ENCODE measurements at places on chromosomes 1 and 21.

GRCh38 chr1:197268012-197268411 is at the start of gene CRB1:
CRB1 (plus strand) TSS chr1:197268252; CDS start chr1:197268413, 161 bp downstream.
- no peak for DNase-seq

DNA sequence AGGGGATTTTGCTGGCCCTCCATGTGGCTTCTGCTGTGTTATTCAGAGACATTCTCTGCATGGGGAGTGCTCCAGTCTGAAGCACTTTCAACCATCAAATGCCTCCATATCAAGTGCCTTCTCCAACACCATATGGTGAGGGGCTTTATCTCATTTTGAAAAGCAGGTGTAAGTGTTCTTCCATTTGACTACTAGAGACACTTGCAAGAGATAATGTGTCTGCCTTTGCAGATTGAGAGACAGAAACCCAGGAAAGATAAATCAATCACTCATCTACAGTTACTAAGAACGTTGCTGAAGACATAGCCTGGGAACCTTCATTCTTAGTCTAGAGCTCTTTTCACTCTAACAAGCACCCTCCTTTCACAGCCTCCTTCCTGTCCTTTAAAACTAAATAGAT is 29.5 kb upstream of the REG4 start:
- no peak for DNase-seq

- DNase-seq, result no peak
Measured at GRCh38 chr1:236025836-236026235, 39.1 kb downstream of the NID1 start.

DNA sequence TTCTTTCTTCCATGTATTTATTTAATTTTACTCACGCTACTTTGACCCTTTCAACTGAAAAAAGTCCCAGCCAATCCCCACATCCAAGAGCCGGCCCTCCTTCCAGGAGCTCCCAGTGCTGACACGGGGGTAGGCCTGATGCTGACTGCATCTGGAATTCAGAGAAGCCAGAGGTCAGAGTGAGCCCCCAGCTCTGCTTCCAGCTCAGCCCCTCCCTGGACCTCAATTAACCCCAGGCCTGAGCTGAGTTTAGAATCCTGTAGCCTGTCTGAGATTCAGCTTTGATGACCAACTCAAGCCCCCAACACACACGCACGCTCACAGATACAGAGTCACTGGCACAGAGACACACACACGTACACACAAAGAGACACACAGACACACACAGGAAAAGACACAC is 247.9 kb downstream of the NPHP4 start:
- DNase-seq, result no peak

DNA sequence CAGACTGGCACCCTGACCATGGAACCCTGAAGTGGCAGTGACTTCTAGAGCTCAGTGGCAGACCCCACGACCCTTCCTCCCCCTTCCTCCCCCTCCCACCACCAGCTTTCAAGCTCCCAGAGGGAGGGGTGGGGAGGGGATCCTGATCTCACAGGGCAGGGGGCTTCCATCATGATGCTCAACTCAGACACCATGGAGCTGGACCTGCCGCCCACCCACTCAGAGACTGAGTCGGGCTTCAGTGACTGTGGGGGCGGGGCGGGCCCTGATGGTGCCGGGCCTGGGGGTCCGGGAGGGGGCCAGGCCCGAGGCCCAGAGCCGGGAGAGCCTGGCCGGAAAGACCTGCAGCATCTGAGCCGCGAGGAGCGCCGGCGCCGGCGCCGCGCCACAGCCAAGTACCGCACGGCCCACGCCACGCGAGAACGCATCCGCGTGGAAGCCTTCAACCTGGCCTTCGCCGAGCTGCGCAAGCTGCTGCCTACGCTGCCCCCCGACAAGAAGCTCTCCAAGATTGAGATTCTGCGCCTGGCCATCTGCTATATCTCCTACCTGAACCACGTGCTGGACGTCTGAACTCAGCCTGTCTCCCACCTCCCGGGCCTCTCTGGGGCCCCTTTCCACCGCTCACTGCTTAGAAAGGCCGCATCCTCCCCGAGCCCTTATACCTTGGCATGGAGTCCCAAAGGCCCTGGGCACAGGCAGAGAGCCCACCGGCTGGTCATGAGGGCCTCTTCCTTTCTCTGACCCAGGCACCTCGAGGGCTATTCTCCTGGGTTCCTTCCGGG is 3.9 kb downstream of the NHLH1 start:
- no peak for DNase-seq

DNA sequence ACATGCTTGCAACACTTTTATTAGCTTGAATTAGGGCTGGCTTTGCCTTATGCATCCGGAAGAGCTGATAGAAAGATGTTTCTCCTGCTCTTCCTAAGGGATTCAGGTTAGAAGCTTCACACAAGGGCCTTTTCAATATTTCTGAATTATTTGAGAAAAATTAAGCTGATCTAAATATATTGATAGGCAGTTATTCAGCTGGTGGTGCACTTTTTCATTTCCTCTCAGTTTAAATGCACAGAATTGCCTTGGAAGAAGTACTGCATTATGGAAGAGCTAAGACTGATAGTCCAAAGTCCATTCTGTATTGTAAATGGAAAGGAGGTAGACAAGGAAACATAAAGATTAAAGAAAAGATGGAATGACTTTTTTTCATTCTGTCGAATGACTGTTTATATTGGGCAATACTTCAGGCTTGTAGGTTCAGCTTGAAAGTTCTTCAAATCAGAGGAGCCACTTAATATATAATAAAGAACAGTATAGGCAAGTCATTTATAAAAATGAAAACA is 398.4 kb upstream of the B3GALT2 start:
- no peak for DNase-seq

DNA sequence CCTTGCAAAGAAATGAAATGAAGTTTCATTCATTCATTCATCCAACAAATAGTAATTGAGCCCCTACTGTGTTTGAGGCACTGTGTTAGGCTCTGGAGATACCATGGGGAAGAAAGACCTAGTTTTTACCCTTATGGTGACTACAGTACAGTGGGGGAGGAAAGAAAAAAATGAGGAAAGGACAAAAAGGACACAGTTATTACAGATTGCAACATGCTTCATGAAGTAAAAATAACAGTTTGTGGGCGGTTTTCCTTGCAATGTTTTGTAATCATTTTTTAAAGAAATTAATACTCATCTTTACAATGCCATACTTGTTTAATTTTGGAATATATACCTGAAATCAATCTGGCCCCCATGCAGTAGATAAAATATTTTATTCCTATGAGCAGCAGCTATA is 120.3 kb downstream of the TM2D1 start:
- no peak for DNase-seq

DNA sequence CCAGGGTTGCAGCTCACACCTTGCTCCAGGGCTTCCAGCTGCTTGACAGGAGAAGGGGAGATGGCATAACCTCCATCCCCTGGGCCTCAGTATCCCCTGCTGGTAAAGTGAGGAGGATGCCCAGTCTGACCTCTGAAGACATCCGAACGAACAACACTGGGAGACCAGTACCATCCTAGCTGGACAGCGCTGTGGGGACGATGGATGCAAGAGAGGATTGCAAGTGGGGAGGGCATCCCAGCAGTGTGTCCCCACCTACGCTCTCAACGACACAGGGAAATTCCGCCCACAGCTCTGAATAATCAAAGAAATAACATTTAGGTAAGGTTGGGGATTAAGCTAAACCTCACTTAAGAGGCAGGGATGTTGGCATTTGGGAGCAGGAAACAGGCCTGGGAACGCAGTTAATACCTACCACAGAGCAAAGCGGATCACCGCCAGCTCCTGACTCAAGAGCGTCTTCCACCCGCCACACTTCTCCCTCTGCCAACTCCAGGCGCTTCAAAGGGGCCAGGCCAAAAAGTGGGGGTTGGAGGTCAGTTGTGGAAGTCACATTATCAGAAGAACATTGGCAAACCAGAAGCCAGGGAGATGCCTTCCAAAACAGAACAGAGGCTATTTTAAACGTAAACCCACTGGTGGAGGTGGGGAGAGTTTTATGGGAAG is 47.6 kb downstream of the SSBP3 start:
- no peak for DNase-seq

DNA sequence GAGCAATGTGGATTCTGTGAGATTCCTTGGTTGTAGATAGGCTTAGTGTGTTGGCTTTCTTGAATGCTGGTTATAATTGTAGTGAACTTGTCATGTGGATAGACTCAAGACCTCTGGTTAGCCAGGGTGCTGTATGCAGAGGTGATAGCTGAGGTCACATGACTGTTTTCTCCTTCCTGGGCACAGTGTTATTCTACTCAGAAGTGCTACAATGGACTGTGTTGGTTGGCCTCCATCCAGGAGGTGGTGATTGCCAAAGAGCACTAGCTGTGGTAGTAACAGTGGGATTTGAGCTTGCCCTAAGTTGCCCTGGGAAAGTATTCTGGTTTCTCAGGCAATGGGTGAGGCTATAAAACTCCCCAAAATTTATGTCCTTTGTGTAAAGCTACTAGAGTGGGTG is 71.6 kb downstream of the SH3BGR start:
- DNase-seq, result no peak

GRCh38 chr1:10796029-10796944 is at the start of gene CASZ1:
CASZ1 (minus strand) TSS chr1:10796646; CDS start chr1:10693889, 102,757 bp downstream.
- DNase-seq, result no peak

- no peak for DNase-seq
Measured at GRCh38 chr1:9316080-9316444, 23.4 kb downstream of the SPSB1 start.

- DNase-seq, result no peak
Measured at GRCh38 chr1:164991763-164992314, 364.7 kb downstream of the LMX1A start.

GRCh38 chr1:33177996-33178540 is 3.8 kb downstream of the TRIM62 start:
- no peak for DNase-seq

GRCh38 chr1:226634611-226635246 is 86.2 kb downstream of the STUM start:
- no peak for DNase-seq

GRCh38 chr1:22500058-22500457 is 48.4 kb downstream of the ZBTB40 start:
- DNase-seq, result no peak

All from effector CD8-positive, alpha-beta T cell (primary cell).